ENCODE measurements at places on chromosomes 2 and 18.

GRCh38 chr2:230412846-230413245 lies 3.2 kb upstream of the SP100 start:
- DNase-seq, result no peak

DNA sequence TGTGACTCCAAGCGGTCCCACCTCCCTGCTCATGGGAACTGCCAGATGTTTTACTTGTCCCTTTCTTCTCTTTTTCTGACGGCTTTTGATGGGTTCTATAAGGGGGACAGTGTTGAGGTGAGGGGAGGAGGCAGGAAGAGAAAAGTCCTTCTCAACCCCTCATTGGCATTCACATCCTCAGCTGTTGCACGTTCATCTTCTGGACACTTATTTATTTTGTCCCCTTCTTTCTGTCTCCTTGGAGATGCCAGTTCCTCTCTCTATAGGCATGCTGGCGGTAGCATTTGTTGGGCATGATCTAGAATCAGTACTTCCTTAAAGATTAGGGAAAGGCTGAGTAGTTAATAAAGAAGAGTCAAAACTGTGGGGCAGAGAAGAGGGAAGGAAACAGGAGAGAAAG lies 99.0 kb upstream of the KLHL14 start:
- no peak for DNase-seq

- DNase-seq, result no peak
Observed at GRCh38 chr2:136055929-136056688, 61.8 kb downstream of the CXCR4 start.

DNA sequence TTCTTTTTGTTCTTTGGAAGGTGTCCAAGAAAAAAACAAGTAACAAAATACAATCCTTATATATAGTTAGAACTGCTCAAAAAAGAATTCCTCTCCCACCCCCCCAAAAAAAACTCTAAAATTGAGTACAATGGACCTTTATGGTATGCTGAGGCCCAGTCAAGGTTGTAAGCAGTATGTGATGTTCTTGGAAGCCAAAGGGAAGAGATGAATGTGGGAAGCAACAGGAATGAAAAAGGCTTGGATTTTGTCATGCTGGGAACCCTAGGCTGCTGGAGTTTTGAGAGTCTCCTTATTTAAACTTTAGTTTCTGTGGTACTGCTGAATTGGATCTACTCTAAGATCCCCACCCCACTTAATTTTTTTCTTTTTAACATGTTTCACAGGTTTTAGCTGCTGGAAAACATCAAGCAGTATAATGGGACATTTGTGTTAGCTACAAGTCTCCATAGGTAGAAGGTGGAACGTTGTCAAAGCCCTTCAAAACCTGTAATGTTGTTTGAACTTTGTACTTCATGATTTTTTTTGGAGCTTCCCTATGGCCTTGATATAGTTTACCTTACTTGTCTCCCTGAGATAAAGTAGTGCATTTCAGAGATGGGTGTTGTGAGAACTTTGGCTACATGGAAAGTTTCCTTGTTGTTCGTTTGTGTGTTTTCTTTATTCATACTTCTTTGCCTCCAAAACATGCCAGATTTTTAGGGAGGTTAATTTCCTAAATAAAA lies 57.7 kb downstream of the PHLPP1 start:
- no peak for DNase-seq

- no peak for DNase-seq
Observed at GRCh38 chr2:119426396-119426675, 5.3 kb upstream of the TMEM37 start.

- DNase-seq, result no peak
Observed at GRCh38 chr2:20930928-20931327, 108.0 kb upstream of the LDAH start.

Data from activated CD8-positive, alpha-beta memory T cell treated with anti-CD3 and anti-CD28 coated beads for 1 hour (primary cell).